ENCODE measurements at places on chromosomes 2 and 18.

DNA sequence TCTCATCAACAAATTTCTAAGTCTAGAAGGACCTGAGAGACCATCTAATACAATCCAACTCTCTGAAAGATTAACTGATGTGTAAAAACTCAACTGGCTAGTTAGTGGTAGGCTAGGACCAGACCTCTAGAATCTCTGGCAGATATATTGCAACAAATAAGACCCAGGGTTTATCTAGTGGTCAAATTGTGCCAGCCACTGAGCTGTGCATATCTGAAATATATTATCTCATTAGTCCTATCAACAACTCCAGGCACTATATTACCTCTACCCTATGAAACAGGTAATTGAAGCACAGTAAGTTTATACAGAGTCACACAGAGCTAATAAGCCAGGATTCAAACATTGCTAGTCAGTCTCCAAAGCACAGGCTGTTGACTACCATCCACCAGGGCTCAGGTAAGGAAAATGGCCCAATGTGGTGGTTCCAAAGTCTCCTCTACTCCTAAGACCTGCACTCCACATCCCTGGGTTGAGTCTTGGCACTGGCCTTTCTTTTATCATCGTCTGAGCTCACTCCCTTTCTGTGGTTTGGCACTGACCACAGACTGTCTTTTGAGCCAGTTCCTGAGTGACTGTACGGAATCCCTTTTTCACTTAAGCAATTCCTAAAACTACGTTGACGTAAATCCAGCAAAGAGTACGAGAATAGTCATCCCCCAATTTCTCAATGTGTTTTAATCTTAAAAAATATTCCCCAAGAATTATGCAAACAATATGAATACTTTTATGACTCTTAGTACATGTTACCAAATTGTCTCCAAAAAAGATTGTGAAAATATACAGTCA is 11.9 kb upstream of the PID1 start:
- no peak for DNase-seq

DNA sequence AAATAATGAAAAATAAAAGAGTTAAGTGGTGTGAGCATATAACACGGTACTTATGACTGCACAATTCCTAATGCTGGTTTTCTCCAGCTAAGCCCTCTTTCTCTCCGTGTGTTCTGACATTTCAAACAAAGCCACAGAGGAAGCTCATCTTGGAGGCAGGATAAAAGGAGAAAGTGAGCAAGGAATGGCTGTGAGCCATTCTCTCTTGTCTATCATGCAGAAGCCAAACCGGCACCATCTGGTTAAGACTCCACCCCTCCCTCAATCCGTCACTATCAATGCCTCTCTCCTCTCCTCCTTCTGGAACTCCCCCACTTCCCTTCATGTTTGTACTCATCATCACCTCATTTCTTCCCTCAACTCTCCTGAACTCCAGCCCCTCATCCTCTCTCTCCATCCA is 210.4 kb downstream of the TMEM163 start:
- DNase-seq = no peak

DNA sequence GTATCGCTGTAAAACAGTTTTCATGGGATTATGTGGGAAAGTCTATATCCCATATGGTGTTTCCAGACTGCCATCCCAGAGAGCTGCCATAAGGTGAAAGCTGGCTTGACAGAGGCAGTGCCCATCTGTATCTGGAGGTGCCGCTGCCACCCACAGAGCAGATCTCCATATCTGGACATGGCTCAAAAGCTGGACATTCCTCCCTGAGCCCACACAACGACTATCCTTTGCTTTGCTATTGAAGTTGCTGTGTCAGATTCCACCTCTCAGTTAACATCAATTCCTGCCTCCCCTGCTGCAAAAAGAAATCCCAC is 55.2 kb downstream of the RND3 start:
- no peak for DNase-seq

DNA sequence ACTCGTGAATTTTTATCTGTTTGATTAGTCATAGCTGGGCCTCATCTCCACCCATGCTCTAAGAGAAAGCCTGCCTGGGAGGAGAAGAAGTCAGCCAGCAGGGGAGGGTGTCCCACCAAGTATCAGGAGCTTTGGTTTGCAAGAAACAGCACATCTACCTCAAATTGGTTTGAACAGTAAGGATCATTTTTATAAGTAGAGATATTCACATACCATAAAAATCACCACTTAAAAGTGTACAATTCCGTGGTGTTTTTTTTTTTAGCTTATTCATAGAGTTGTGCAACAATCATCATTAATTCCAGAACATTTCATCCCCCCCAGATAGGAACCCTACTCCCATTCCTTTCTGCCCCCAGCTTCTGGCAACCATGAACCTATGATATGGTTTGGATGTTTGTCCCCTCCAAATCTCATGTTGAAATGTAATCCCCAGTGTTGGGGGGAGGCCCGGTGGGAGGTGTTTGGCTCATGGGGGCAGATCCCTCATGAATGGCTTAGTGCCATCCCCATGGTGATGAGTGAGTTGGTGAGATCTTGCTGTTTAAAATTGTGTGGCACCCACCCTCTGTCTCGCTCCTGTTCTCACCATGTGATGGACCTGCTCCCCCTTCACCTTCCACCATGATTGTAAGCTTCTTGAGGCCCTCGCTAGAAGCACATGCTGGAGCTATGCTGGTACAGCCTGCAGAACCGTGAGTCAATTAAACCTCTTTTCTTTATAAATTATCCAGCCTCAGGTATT is 36.2 kb upstream of the HS6ST1 start:
- DNase-seq = no peak

- DNase-seq = no peak
Observed at GRCh38 chr18:31577195-31577594, 14.5 kb upstream of the TTR start.

- DNase-seq = no peak
Observed at GRCh38 chr2:105738658-105739241, 6.0 kb upstream of the NCK2 start.

DNA sequence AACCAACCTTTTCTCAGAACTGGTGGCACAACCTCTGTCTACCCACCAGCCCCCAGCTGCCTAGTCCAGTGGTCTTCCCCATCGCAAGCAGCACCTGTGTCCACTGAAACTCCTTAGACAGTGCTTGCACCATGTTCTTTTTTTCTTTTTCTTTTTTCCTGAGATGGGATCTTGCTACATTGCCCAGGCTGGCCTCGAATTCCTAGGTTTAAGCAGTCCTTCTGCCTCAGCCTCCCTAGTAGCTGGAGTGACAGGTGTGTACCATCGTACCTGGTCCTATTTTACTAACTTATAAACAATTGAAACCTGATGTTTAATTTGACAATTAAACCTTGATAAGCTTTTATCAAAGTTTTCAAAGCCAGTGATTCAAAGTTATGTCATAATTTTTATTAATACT is 30.8 kb downstream of the SANBR start:
- no peak for DNase-seq

Measured in stimulated activated CD8-positive, alpha-beta memory T cell treated with anti-CD3 and anti-CD28 coated beads, Interleukin-7, amount 100 ng/mL, for 48 hours (primary cell).